Activated T-cell treated with anti-CD3 and anti-CD28 coated beads for 1 hour (primary cell): ENCODE measurements at places on chromosomes 1 and 21.

- DNase-seq, result no peak
Observed at GRCh38 chr1:119008483-119009311, 20.6 kb upstream of the TBX15 start.

DNA sequence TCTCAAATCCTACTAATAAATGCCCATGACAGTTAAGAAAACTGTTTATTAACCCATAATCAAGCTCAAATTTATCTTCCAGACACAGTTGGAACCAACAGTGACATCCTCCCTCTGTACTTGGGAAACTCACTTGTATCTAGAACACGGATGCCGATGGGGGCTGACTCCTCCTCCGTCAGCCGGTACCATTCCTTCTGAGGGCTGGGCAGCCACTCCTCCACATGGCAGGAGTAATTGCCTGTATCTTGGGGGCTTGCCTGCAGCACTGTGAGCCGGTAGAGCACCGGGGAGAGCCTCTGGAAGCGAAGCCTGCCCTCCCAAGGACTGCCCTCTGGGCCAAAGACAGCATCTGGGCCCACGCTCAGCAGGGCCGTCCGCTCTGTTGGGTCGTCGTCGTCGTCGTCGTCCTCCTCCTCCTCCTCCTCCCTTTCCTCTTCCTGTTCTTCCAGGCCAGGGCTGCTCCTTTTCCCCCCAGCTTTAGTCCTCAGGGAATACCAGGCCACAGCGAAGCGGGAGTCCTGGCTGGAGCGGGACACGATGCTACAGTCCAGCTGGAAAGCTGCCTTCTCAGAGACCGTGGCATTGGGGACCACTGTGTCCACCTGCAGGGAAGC is 8.5 kb upstream of the CD58 start:
- DNase-seq, result no peak

DNA sequence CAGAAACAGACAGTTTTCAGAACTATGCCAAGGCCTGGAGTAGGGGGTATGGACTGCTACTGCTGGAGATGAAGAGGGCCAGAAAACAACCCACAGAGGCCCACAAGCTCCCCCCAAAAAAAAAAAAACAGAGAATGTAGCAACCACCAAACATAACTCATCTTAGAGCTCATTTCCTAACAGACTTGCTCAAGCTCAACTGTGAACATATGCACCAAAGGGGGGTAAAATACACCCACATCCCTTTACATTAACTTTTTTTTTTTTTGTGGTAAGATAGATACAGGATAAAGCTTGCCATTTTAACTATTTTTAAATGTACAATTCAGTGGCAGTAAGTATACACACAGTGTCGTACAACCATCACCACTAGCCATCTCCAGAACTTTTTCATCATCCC is 36.0 kb downstream of the SEC16B start:
- no peak for DNase-seq

- DNase-seq, result no peak
Observed at GRCh38 chr1:230901671-230902070, 33.4 kb upstream of the C1orf198 start.

- DNase-seq, result no peak
Observed at GRCh38 chr1:167171286-167171929, 49.3 kb upstream of the POU2F1 start.

DNA sequence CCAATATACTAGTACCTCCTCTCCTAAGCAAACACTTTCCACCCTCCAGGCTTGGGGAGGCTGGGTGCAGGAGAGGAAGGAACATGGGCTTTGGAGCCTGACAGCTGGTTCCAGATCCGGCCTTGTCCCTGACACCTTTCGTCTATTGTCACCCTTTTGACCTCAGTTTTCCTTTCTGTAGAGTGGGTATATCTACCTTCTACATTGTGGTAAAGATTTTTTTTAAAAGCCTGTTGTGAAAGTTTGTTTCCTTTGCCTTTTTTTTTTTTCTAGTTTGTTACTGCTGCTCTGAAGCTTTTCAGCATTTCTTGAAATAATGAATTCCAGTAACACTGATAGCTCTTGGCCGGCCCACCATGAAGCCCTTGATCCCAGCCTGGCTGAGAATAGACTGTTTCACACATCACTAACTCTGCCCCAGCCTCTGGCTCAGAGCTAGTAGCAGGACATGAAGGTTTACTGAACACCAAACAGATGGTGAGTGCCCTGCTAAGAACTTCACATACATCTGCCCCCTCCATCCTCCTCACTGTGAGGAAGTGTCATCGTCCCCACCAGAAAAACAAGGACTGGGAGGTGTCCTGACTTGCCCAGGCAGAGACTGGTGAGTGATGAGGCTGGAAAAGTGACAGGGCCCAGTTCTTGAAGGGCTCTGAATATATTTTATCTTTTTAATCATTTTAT is 33.0 kb upstream of the ID3 start:
- no peak for DNase-seq

- DNase-seq, result no peak
Observed at GRCh38 chr1:107673006-107673405, 292.0 kb downstream of the VAV3 start.

DNA sequence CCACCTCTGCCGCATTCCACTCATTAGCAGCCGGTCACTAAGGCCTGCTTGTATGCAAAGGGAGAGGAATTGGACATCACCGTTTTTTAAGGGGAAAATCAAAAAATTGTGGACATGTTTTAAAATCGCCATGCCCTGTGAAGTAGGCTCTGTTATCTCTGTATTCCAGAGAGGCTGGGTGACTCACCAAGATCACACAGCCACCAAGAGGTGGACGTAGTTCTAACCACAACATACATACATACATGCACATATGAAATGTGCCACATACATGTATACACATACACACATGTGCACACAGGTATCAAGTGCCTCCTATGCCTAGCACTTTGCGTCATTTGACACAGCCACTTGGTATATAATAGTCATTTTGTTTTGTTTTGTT is 16.0 kb upstream of the ZSCAN20 start:
- no peak for DNase-seq

GRCh38 chr21:28252928-28253327 is 739.7 kb downstream of the LTN1 start:
- DNase-seq, result no peak

DNA sequence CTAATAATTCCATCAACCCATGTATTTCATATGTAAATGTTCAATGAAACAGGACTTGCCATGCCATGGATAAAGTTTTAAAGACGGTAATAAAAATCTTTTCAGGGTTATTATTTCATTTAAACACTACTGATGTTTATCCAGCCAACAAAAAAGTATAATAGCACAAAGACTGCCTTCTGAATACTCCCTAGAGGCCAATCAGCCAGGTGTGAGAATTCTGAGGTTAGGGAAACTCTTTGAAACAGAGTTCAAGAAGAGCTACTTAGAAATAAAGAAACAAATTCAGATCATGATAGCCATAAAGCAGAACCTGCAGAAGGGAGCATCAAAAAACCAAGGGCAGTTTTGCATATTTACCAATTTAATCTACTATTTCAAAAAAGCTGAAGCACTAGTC is 48.7 kb downstream of the AKT3 start:
- no peak for DNase-seq

GRCh38 chr1:70277875-70278274 is 56.7 kb downstream of the SRSF11 start:
- DNase-seq, result no peak

GRCh38 chr1:229856009-229856650 is 210.9 kb upstream of the GALNT2 start:
- no peak for DNase-seq

DNA sequence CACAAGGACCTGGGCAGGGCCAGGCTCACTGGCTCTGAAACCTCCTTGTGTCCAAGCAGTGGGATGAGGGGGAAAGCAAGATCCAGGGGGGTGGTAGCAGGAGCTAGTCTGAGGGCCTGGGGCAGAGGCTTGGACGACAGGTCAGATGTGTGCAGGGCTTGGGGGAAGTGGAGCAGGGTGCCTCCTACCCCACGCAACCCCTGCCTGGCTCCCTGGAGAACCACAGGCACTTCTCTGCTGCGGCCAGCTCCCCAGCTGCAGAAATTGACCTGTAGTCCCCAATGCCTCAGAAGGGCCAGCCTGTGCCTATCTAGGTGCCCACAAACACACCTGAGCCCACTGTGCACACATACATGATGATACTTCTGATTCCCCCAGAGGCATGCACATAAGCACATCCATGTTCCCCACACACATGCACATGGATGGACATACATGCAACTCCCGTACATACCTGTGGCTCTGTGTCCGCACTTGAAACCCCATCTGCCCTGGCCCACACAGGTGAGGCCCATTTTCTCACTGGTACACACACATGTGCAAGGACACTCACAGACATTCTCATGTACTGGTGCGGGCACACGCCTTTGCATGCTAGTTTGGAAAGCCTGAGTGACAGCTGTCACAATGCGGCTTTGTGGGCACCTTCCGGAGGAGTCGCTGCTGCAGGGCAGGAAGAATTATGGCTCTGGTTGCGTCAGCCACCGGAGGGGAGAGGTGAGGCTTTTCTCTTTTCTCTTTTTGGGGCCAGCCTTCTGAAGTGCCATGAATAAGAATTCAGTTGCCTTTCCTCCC is 247.2 kb upstream of the CSF3R start:
- no peak for DNase-seq

DNA sequence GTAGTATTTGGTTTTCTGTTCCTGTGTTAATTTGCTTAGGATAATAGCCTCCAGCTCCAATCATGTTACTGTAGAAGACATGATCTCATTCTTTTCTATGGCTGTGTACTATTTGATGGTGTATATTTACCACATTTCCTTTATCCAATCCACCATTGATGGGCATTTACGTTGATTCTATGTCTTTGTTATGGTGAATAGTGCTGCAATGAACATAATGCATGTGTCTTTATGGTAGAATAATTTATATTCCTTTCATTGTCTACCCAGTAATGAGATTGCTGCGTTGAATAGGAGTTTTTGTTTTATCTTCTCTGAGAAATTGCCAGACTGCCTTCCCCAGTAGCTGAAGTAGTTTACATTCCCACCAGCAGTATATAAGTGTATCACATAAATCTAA is 538.8 kb downstream of the LRRIQ3 start:
- no peak for DNase-seq

DNA sequence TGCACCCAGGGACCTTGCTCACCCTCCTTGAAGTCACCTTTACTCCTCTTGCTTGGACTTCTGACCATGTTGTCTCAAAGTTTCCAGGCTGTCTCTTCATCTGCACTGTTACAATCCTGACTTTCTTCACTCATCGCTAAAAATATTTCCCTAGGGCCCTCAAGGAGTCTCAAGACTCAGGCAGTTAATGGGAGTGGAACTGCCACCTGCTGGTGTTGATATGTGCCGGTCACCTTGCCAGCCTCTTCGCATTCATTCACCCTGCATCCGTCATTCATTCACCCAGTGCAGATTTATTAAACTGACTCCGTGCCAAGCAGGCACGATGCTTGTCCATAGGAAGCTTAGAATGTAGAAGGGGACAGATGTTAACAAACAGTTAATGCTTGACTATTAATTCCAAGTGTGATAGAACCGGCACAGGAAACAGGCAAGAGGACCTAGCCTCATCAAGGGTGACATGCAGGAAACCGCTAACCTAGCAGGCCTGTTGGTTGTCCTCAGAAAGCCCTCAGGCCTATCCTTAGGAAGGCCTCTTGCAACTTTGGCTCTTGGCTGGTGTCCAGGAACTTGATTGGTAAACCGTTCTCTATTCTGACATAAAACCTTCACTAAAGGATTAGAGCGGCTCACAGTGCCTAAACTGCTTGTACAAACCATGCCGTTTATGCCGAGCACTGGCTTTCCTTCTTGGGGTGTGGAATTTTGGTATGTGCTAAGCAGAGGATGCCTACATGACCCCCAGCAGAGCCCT is 342.2 kb downstream of the CAMTA1 start:
- DNase-seq, result no peak

DNA sequence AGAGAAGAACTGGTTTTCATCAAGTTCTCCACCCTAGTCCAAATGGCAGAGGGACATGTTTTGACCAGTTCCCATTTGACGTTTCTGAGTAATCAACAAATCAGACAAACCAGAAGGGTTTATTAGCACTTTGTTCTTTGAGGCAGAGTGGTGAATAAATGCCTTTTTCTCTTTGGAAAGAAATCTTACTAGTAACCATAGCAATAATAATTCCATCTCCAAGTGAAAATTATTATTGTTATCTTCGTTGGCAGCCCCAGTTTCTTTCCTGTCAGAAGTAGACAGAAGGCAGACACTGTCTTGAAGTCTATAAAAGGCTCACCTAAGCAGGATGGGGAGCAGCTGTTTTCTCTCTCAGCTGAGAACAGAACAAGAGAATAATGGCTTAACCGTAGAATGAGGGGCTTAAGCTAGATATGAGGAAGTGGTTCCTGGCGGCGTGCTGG is 391.6 kb downstream of the PBX1 start:
- no peak for DNase-seq

- DNase-seq, result no peak
Observed at GRCh38 chr1:30807318-30808066, 49.9 kb upstream of the LAPTM5 start.

DNA sequence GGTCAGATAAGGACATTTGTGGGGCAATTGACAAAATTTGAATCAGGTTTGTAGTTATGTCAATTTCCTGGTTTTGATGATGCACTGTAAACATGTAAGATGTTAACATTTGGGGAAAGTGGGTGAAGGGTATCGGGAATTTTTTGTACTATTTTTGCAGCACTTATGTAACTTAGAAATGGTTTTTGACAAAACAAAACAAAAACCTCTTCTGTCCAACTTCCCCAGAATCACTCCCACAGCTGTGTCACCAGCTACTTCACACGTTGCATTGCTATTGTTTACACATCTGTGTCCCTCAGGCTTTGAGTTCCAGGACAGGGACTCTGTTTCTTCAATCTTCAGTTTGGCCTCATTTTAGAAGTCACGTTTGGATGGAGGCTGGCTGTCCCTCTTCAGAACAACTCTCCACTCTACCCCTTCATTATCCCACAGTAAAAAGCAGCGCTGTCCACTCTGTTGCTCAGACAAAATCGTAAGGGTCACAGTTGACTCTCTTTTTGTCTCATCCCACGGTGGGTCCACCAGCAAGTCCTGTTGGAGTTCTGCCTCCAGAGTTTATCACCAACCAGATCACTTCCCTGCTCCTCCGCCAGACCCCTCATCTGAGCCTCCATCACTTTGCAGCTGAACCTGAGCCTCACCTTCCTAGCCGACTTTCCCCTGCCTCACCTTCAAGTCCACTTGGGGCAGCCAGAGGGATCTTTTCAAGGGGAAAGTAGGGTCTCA is 63.2 kb downstream of the NENF start:
- no peak for DNase-seq

DNA sequence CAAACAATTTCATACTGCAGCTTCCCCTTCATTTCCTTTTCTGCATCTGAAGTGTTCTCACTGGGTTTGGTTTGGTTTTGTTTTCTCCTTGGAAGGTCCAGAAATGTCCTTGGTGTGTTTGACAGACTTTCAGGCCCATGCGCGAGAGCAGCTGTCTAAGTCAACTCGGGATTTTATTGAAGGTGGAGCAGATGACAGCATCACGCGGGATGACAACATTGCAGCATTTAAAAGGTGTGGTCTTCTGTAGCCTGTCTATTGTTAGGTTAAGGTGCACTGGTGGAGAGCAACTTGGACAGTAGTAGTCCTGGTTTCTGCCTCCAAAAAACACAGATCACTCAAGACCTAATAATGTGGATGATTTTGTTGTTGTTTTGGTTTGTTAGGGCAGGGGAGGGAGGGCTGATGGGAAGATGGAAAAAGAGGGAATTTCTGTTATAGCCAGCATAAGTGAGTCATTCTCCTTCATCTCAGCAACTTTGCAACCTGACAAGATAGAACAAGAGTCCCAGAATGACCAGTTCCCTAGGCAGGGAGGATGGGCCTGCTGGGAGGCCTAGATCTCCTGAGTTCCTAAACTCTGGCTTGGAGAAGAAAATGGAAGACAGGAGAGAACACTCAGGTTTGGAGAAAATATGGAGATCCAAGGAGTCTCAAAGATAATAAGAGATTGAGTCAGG is 12.5 kb downstream of the HAO2 start:
- no peak for DNase-seq

- no peak for DNase-seq
Observed at GRCh38 chr1:99829269-99829668, 20.9 kb upstream of the AGL start.

- DNase-seq, result no peak
Observed at GRCh38 chr1:209721323-209721722, 16.7 kb downstream of the HSD11B1 start.
